ENCODE measurements at places on chromosomes 11 and 22. TPM values are rescaled to one million over a fixed set of nuclear protein-coding genes. Genes with fewer than 3 reads are reported as not detected.

- H3K36me3 ChIP-seq = no peaks in the 10 kb centered on the region
- no peak overlapping the region for H3K4me3 ChIP-seq
- H3K4me1 ChIP-seq = no peaks in the 10 kb centered on the region
These were observed 9.6 kb upstream of the OR10G7 start for GRCh38 chr11:124050748-124051147.

GRCh38 chr11:110185121-110185591 is 92.0 kb downstream of the ZC3H12C start:
- DNase-seq = no peak
- H3K27ac ChIP-seq = no peak overlapping the region

- H3K36me3 ChIP-seq = no peaks in the 10 kb centered on the region
- H3K4me3 ChIP-seq = no peak overlapping the region
- H3K4me1 ChIP-seq = no peaks in the 10 kb centered on the region
- no peaks in the 10 kb centered on the region for H3K27me3 ChIP-seq
- H3K27ac ChIP-seq = no peak overlapping the region
These were observed 33.8 kb upstream of the PPARA start for GRCh38 chr22:46116491-46116958.

DNA sequence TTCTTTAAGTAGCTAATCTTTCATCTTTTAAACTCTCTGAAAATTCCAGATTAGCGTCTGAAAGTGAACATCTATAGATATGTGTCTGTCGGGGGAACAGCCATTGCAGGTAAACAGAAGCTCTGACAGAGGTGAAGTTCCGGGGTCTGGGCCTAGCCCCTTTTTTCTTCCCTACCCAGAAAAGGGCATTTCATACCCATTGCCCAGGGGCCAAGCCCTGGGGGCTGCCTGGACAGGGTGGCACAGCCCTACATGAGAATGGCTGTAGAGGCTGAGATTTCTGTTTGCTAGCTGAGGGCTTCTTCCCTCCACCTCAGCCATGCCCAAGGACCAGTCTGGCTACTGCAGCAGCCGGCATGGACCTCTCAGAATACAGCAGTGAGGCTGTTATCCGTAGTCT is 327.0 kb upstream of the PLET1 start:
- H3K36me3 ChIP-seq = no peaks in the 10 kb centered on the region
- no peak overlapping the region for H3K27ac ChIP-seq
- no peak overlapping the region for H3K4me3 ChIP-seq
- no peaks in the 10 kb centered on the region for H3K4me1 ChIP-seq
- DNase-seq = no peak

GRCh38 chr11:95684701-95685100 is 104.9 kb downstream of the FAM76B start:
- H3K4me3 ChIP-seq = no peak overlapping the region
- no peaks in the 10 kb centered on the region for H3K27me3 ChIP-seq
- H3K27ac ChIP-seq = no peak overlapping the region
- DNase-seq = no peak
- H3K4me1 ChIP-seq = peaks cover 6% of the 10 kb centered on the region

DNA sequence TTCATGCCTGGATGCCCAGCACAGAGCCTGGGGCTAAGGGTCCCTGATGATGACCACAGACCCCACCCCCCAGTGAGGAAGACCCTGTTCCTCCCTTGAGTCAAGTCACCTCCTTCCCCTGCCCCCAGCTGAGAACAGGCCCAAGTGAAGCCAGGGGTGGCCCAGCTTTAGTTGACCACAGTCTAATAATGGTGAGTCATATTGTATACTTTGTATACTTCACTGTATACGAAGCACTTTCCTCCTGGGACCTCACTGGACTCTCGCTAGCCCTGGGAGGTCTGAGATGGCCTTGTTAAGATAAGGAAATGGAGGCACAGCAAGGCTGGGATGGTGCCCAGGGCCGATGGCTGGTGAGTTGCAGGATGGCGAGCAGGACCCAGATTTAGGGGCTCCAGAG is 3.7 kb upstream of the FLRT1 start:
- no peaks in the 10 kb centered on the region for H3K4me1 ChIP-seq
- H3K36me3 ChIP-seq = no peaks in the 10 kb centered on the region
- DNase-seq = no peak
- no peak overlapping the region for H3K4me3 ChIP-seq
- no peak overlapping the region for H3K27ac ChIP-seq
- peaks cover 32% of the 10 kb centered on the region for H3K27me3 ChIP-seq

DNA sequence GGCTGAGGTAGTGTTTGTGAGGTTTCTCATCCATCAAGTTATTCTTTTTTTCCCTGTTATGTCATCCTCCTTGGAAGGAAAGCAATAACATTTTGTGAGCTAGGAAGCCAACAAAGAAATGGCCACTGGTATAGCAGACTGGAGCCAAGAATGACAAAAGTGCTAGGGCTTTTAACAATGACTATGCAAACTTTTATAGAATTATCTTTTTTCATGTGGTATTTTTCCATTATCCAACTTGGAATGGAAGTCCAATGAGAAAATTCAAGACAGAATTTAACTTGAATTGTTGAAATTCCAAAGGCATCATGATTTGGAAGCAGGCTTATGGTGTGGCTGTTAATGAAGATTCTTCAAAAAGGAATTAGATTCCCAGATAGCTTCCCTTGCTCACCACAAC is 216.4 kb upstream of the PDGFD start:
- H3K27me3 ChIP-seq = no peaks in the 10 kb centered on the region
- H3K36me3 ChIP-seq = no peaks in the 10 kb centered on the region
- H3K4me1 ChIP-seq = no peaks in the 10 kb centered on the region
- no peak overlapping the region for H3K27ac ChIP-seq
- no peak for DNase-seq
- no peak overlapping the region for H3K4me3 ChIP-seq

- H3K4me3 ChIP-seq = no peak overlapping the region
- DNase-seq = no peak
- no peaks in the 10 kb centered on the region for H3K36me3 ChIP-seq
- peaks cover 71% of the 10 kb centered on the region for H3K27me3 ChIP-seq
- peak overlapping the region; percentile 73 for H3K27ac ChIP-seq
These were observed 1.6 kb upstream of the MCAM start for GRCh38 chr11:119318240-119319135.

DNA sequence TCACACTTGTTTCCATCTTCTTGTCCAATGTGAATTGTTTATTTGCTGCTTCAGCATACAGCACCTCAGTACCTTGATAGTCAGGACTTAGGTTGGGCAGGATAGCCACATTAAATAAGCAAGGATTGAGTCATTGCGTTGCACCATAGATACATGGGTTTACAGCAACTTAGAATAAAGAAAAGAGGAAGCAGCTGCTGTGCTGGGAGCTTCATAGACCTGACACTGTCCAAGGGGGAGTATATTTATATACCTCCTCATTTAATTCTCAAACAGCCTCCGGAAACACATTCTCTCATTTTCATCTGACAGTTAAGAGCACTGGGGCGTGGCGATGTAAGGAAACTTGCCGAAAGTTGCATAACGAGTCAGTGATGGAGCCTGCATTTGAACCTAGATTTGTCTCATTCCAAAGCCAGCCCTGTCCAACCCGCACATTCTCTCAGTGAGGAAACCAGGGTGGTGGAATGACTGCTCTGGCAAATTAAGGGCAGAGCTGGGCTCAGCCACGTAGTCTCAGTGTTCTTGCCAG is 42.2 kb downstream of the UBASH3B start:
- DNase-seq = peak; percentile 83
- peak overlapping the region; percentile 95 for H3K27ac ChIP-seq
- H3K36me3 ChIP-seq = peaks cover 4% of the 10 kb centered on the region
- no peaks in the 10 kb centered on the region for H3K27me3 ChIP-seq
- H3K4me3 ChIP-seq = peak overlapping the region; percentile 26

DNA sequence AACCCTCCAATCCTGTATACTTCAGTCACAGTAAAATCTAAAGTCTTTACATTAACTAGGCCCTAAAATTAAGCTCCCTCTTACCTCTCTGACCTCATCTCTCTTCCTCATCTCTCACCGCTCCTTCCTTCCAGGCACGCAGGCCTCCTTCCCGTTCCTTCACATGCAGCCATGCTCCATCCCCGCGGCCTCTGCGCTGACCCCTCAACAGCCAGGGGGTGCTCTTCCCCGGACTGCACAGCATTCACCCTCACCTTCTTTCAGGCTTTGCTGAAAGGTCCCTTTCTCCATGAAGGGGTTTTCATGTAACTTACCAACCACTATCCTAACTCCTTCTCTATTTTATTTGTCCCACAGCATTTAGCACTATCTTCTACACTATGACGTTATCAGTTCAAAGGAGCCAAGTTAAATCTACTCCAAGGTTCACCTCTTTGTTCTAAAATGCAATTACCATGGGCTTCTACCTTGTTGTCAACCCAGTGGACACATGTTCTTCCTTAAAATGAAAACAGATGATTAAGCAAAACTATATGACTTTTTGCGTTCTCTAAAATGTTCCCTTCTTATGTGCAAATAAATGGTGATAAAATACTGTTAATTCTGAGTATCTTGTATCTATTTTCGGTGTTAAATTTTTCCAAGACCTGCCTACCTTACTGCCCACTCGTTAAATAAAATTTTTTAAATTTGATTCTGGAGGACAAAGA is 57.8 kb upstream of the APOA1 start:
- peaks cover 35% of the 10 kb centered on the region for H3K36me3 ChIP-seq
- no peak overlapping the region for H3K27ac ChIP-seq
- H3K4me1 ChIP-seq = peaks cover under 1% of the 10 kb centered on the region
- DNase-seq = no peak
- H3K4me3 ChIP-seq = no peak overlapping the region
- no peaks in the 10 kb centered on the region for H3K27me3 ChIP-seq

GRCh38 chr11:85941380-85941973 is 86.3 kb downstream of the CCDC83 start:
- no peak overlapping the region for H3K27ac ChIP-seq
- no peak overlapping the region for H3K4me3 ChIP-seq
- no peaks in the 10 kb centered on the region for H3K27me3 ChIP-seq
- no peaks in the 10 kb centered on the region for H3K36me3 ChIP-seq
- no peaks in the 10 kb centered on the region for H3K4me1 ChIP-seq

GRCh38 chr11:78429660-78430059 is 12.0 kb upstream of the GAB2 start:
- peaks cover 28% of the 10 kb centered on the region for H3K4me1 ChIP-seq
- no peak for DNase-seq
- no peaks in the 10 kb centered on the region for H3K36me3 ChIP-seq
- H3K4me3 ChIP-seq = no peak overlapping the region
- peak overlapping the region; percentile 11 for H3K27ac ChIP-seq

DNA sequence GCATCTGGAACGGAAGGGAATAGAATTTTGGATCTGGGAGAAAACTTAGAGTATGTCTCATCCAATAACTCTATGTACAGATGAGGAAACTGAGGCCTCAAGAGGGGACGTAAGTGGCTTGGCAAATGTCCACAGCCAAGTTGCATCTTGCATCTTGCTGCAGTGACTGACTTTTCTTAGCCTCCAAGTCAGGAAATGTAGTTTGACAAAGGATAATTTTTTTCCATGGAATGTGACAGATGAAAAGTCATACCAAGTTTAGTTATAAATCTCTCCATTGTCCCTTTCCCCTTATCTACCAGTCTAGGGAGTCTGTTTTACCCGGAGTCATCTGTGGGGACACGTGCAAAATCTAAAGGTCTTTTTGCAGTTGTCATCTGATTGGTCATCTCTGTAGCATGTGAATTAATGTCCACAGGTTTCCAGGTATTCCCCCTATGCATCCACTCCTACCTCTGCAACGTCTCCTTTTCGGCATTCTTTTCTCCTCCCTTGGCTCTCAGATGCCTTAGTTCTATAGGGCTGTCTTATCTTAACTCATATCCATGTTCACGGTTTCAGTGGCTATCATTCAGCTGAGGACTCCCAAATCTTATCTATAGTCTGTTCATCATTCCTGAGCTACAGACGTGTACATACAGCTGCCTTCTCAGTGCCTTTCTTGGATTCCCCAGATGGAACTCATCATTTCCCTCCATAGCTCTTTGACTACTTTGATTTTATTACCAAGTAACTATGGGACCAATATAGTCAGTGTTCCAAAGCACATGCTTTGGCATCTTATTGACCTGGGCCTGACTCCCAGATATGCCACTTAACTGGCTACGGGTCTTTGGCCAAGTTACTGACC is 139.5 kb upstream of the TIMP3 start:
- no peak overlapping the region for H3K4me3 ChIP-seq
- no peak for DNase-seq
- no peak overlapping the region for H3K27ac ChIP-seq
- H3K36me3 ChIP-seq = no peaks in the 10 kb centered on the region
- H3K4me1 ChIP-seq = no peaks in the 10 kb centered on the region

DNA sequence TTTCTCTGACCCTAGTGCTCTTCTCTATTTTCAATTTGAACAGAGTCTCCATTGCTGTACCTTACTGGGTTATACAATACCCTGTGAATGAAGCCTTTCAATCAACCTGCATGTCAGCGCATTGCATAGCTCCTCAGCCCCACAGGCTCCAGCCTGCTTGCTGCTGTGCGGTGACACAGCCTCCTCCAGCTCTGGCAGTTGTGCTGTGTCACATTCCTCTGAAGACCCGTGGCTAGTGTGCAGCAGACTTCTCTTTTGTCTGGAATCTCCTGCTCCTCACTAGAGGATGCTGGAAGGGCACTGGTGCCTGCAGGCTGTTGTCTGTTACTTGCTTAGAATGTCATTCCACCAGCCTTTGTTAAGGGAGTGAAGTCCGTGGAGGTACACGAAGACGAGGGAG is 390.1 kb upstream of the B3GAT1 start:
- no peak for DNase-seq
- H3K36me3 ChIP-seq = no peaks in the 10 kb centered on the region
- no peak overlapping the region for H3K27ac ChIP-seq
- no peaks in the 10 kb centered on the region for H3K27me3 ChIP-seq
- H3K4me3 ChIP-seq = no peak overlapping the region
- no peaks in the 10 kb centered on the region for H3K4me1 ChIP-seq

DNA sequence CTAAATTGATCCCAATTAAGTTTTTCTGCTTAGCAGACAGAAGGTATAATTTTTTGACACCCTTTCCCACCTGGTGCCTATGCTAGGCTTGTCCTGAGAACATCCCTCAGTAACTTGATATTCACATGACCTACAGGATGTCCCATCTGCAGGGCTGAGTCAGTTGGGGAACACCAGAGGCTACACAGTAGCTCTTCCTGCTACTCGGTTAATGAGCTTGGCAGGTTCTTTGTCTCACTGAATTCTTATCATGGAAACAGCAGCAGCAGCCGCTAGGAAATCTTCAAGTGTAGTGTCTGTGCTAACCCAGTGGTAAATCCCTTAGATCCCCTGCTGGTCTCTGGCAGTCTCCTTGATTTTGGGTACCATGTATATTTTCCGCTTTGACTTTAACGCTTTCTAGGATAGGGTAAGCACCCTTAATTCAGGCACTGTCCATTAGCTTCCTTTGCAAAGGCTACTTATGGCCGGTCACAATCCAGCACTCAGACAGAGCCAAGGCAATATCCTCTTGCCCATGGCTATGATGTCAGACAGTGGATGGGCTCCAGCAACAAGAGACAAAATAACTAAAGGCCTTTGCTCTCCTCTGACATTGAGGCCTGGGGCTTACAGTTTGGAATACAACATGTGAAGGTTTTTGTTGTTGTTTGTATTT is 8.5 kb downstream of the MRPL16 start:
- peak overlapping the region; percentile 2 for H3K27ac ChIP-seq
- H3K36me3 ChIP-seq = peaks cover 25% of the 10 kb centered on the region
- H3K4me1 ChIP-seq = no peaks in the 10 kb centered on the region
- H3K27me3 ChIP-seq = no peaks in the 10 kb centered on the region
- no peak overlapping the region for H3K4me3 ChIP-seq

- peaks cover 32% of the 10 kb centered on the region for H3K4me1 ChIP-seq
- no peaks in the 10 kb centered on the region for H3K36me3 ChIP-seq
- no peak overlapping the region for H3K27ac ChIP-seq
- H3K4me3 ChIP-seq = no peak overlapping the region
These were observed 9.8 kb downstream of the PACSIN2 start for GRCh38 chr22:43005106-43005505.

GAL3ST1 gene
- 0.46 TPM for polyA plus RNA-seq

AIP gene
- 96.4 TPM for polyA plus RNA-seq

GGT1 gene
- 26.4 TPM for polyA plus RNA-seq

HDAC10 gene
- polyA plus RNA-seq = 61.6 TPM

KCNK7 gene
- polyA plus RNA-seq = 3.8 TPM

SEC14L6 gene
- 0.39 TPM for polyA plus RNA-seq

ARHGAP8 gene
- polyA plus RNA-seq = 4.5 TPM

USP2 gene
- polyA plus RNA-seq = 1.2 TPM

SLC43A3 gene
- 28.7 TPM for polyA plus RNA-seq

XKR3 gene
- 0.16 TPM for polyA plus RNA-seq

Measured in thymus (tissue), 14 donors.